Tibial artery (tissue), 4 donors: ENCODE measurements at places on chromosomes 3 and 15.
A peak's percentile ranks its signal among the peaks of the same experiment; 100 is the strongest.

- H3K27ac ChIP-seq, result no peak overlapping the region
- no peak overlapping the region for H3K4me3 ChIP-seq
- H3K27me3 ChIP-seq, result no peaks in the 10 kb centered on the region
- H3K4me1 ChIP-seq, result no peaks in the 10 kb centered on the region
- no peak for DNase-seq
These were observed 90.1 kb downstream of the CHST2 start for GRCh38 chr3:143209715-143210059.

GRCh38 chr3:38738630-38739395 is 77.2 kb downstream of the SCN10A start:
- DNase-seq, result peak; percentile 24
- H3K27me3 ChIP-seq, result no peaks in the 10 kb centered on the region
- no peak overlapping the region for H3K27ac ChIP-seq
- H3K36me3 ChIP-seq, result no peaks in the 10 kb centered on the region
- no peaks in the 10 kb centered on the region for H3K4me1 ChIP-seq
- H3K4me3 ChIP-seq, result no peak overlapping the region

DNA sequence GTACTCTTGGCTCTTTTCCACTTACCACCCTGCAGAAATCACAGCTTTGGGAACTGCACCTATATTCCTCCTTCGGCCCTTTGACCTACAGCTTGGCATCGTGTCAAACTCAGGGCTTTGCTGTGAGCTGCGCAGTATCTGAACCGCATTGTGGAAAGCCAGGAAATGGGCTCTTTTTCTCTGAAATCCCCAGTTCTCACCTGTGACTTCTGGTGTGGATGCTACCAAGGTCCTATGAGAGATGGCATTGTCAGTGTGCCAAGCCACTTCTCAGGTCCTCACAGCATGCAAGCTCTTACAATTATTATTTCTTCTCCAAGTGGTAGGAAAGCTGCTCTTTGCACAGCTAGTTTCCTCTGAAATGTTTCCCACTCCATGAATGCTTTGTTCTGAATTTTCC is 450.6 kb upstream of the TBL1XR1 start:
- H3K4me1 ChIP-seq, result peaks cover 10% of the 10 kb centered on the region
- no peaks in the 10 kb centered on the region for H3K27me3 ChIP-seq
- no peaks in the 10 kb centered on the region for H3K36me3 ChIP-seq
- no peak overlapping the region for H3K4me3 ChIP-seq

- H3K4me1 ChIP-seq, result peaks cover 4% of the 10 kb centered on the region
- no peak for DNase-seq
- no peak within 1 kb of the TSS for H3K4me3 ChIP-seq
- no peak within 1 kb of the TSS for H3K27ac ChIP-seq
These were observed at the start of gene PEX5L for GRCh38 chr3:180036671-180037455. Gene PEX5L (minus strand): TSS chr3:180036937. CDS start chr3:180036599, 338 bp downstream.

- H3K4me3 ChIP-seq, result no peak overlapping the region
- H3K4me1 ChIP-seq, result peaks cover 17% of the 10 kb centered on the region
- no peak overlapping the region for H3K27ac ChIP-seq
These were observed 255.3 kb downstream of the RSL24D1 start for GRCh38 chr15:54941417-54941816.

DNA sequence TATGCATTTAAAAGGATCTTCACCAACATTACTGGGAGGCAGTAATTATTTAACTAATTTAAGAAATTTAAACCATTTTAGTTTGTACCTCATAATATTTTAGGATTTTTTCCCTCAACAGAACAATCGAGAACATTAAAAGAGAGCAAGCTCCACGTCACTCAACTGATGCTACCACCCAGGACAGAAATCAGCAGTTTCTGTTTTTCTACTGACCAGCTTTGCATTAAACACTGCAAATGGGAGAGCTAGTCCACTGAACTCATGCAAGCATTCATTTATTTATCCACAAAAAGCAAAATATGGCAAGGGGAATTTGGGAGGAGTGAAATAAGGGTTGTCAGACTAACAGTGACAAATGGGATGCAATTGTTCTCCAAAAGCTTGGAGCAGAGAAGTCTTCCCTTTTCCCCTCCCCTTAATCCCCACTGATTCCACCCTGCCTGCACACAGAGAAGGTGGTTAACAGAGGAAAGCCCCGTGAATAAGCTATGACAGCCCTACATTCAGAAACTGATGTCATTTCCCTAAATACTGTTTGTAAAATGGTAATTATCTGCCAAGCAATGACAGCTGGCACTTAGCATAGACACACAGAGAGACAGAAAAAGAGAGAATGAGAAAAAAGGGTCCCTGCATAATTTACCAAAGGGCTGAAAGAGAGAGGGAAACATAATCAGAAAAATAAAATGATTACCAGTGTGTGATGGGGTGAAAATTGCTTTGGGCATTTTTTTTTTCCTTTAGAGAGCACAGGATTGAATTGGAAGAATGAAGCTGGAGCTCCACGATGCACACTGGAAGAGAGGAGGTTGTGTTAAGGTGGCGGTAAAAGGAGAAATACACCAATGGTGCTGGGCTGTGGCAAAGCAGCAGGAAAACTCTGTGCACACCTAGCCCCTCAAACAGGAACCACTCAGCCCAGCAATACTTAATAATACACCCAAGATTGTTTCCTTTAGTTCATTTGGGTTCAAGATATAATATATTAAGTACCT is 777.4 kb downstream of the TUSC7 start:
- no peaks in the 10 kb centered on the region for H3K4me1 ChIP-seq
- no peak overlapping the region for H3K27ac ChIP-seq
- H3K27me3 ChIP-seq, result no peaks in the 10 kb centered on the region
- no peak overlapping the region for H3K4me3 ChIP-seq
- no peak for DNase-seq
- no peaks in the 10 kb centered on the region for H3K36me3 ChIP-seq

- no peak for DNase-seq
- no peak overlapping the region for H3K4me3 ChIP-seq
- H3K36me3 ChIP-seq, result no peaks in the 10 kb centered on the region
- H3K4me1 ChIP-seq, result no peaks in the 10 kb centered on the region
- H3K27ac ChIP-seq, result no peak overlapping the region
These were observed 10.3 kb downstream of the MASP1 start for GRCh38 chr3:187281191-187281714.

GRCh38 chr15:60535743-60536142 is 56.8 kb upstream of the ICE2 start:
- no peak overlapping the region for H3K27ac ChIP-seq
- no peak overlapping the region for H3K4me3 ChIP-seq
- H3K27me3 ChIP-seq, result no peaks in the 10 kb centered on the region
- DNase-seq, result no peak
- peaks cover 8% of the 10 kb centered on the region for H3K4me1 ChIP-seq

DNA sequence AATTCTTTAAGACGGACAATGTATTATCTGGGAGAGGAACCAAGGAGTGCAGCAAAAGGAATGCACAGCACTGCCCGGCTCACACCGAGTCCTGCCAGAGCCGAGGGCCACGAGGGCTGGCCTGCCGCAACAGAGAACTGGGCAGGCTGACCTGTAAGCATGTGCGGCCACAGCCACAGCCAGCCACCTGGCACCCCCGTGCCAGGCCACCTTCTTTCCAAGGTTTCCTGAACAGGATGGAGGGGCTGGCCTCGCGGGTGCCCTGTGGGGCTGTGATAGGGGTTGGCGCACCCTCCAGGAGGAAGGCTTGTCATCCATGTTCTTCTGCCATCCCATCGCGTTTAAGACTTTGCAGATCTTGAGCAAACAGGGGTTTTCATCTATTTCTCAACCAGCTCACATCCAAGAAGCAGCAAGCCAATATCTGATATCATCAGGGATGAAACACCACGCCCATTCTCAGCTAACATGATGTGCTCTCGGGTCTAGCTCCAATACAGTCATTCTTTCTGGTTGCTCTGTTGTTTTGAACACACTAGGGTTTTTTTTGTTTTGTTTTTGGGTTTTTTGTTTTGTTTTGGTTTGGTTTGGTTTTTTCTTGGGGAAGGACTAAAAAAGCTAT is 10.2 kb downstream of the CA12 start:
- peak; percentile 69 for DNase-seq
- peak overlapping the region; percentile 55 for H3K27ac ChIP-seq
- no peaks in the 10 kb centered on the region for H3K36me3 ChIP-seq

- no peak for DNase-seq
- H3K36me3 ChIP-seq, result no peaks in the 10 kb centered on the region
- H3K27ac ChIP-seq, result no peak overlapping the region
- no peak overlapping the region for H3K4me3 ChIP-seq
- no peaks in the 10 kb centered on the region for H3K27me3 ChIP-seq
- H3K4me1 ChIP-seq, result no peaks in the 10 kb centered on the region
These were observed 366.3 kb downstream of the MECOM start for GRCh38 chr3:169297214-169297613.

DNA sequence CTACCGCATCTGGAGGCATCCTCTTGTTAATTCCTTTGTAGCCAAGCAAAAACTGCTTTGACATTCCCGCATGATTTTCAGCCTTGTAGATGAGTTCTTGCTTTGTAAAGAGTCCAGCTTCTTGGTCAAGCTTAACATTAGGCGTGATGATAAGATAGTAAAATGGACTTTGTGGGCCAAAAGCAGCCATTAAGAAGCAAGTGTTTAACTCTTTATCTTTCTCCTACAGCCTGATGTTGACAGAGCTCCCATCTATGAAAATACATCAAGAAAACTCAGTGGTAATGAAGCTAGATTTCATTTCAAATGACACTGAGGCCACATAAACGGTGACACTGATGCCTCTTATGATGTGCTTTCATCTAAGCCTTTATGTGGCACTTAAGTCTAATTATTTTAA is 33.2 kb downstream of the FNDC3B start:
- no peaks in the 10 kb centered on the region for H3K36me3 ChIP-seq
- DNase-seq, result no peak
- H3K27ac ChIP-seq, result peak overlapping the region; percentile 53
- no peaks in the 10 kb centered on the region for H3K27me3 ChIP-seq
- H3K4me1 ChIP-seq, result no peaks in the 10 kb centered on the region
- no peak overlapping the region for H3K4me3 ChIP-seq

GRCh38 chr3:9037144-9037711 is 74.0 kb upstream of the RAD18 start:
- H3K27me3 ChIP-seq, result no peaks in the 10 kb centered on the region
- no peaks in the 10 kb centered on the region for H3K36me3 ChIP-seq
- DNase-seq, result peak; percentile 57
- peak overlapping the region; percentile 36 for H3K27ac ChIP-seq

DNA sequence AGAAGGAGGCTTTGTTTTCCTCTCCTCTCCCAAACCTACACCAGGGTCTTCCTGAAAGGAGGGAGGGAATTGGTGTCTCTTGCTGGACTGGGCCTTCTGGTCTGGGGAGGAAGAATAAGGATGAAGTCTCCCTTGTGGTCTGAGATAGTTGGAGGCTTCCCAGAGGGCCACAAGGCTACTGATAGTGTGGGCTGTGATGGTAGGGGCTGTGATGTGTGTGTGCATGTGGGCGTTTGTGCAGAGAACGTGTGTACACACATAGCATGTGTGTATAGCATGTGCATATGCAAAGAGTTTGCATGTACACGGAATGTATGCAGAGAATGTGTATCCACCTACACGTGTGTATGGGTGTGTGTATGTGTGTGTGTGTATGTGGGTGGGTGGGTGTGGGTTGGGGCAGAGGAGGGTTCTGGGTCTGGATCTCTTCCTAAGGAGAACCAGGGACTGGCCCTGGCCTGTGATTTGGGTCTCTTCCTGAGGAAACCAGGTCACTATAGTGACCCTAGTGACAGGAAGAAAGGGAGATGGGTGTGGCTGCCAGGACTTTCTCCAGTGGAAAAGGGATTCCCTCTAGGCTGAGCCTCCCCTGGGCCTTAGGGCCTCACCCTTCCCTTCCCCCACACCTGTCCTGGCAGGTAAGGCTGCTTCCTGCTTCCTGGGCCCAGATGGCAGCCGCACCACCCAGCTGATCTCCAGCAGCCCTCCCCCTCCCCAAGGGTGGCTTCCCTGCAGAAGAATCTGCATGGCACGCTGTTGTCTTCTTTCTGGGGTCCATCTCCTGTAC is 1.7 kb downstream of the FLNB start:
- H3K27ac ChIP-seq, result peak overlapping the region; percentile 74
- no peak for DNase-seq
- no peaks in the 10 kb centered on the region for H3K36me3 ChIP-seq
- peaks cover 56% of the 10 kb centered on the region for H3K4me1 ChIP-seq
- H3K4me3 ChIP-seq, result peak overlapping the region; percentile 87

GRCh38 chr15:77723756-77724155 is 91.0 kb upstream of the LINGO1 start:
- no peak for DNase-seq
- H3K27ac ChIP-seq, result no peak overlapping the region
- no peak overlapping the region for H3K4me3 ChIP-seq
- H3K27me3 ChIP-seq, result peaks cover 52% of the 10 kb centered on the region
- H3K4me1 ChIP-seq, result no peaks in the 10 kb centered on the region

- H3K36me3 ChIP-seq, result peaks cover 48% of the 10 kb centered on the region
- H3K4me3 ChIP-seq, result no peak overlapping the region
- no peaks in the 10 kb centered on the region for H3K27me3 ChIP-seq
- no peak overlapping the region for H3K27ac ChIP-seq
- no peaks in the 10 kb centered on the region for H3K4me1 ChIP-seq
- DNase-seq, result no peak
These were observed 9.1 kb downstream of the MRPS11 start for GRCh38 chr15:88476635-88477060.

- H3K36me3 ChIP-seq, result no peaks in the 10 kb centered on the region
- no peak for DNase-seq
- no peak overlapping the region for H3K4me3 ChIP-seq
- H3K27me3 ChIP-seq, result no peaks in the 10 kb centered on the region
These were observed 114.8 kb downstream of the BBX start for GRCh38 chr3:107637416-107638183.

DNA sequence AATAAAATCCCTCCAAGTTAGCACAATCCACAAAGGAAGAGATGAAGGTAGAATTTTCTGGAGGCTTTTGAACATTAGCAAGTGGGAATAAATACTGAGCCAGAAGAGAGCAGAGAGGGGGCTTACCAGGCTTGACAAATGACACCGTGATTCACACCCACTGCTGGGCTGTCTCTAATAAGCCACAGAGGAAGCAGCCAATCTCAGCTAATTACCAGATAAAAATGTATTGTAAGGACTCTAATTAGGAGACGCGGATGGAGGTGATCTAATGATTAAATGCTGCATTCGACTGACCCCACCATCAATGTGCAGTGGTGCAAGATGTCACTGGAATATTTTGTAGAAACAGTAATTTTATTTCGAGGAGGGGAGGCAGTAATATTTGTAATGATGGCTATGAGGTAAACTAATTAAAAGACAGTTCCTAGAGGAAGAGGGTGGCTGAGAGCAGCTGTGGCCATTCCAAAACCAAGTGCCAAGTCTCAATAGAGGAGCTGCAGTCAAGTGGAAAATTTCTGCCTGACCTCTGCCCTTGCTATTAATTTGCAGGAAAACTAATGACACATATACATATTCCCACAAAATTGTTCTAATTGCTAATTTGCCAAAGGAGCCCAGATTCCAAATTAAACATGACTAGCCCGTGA is 602.2 kb downstream of the FOXP1 start:
- H3K36me3 ChIP-seq, result peaks cover 25% of the 10 kb centered on the region
- no peak overlapping the region for H3K4me3 ChIP-seq
- H3K4me1 ChIP-seq, result peaks cover 66% of the 10 kb centered on the region
- H3K27ac ChIP-seq, result peak overlapping the region; percentile 90

GRCh38 chr15:35980719-35981118 is 434.8 kb upstream of the DPH6 start:
- peaks cover 7% of the 10 kb centered on the region for H3K4me1 ChIP-seq
- H3K27me3 ChIP-seq, result no peaks in the 10 kb centered on the region
- no peak for DNase-seq

GRCh38 chr3:11131371-11131770 is 22.9 kb upstream of the HRH1 start:
- no peaks in the 10 kb centered on the region for H3K27me3 ChIP-seq
- no peak for DNase-seq
- peak overlapping the region; percentile 20 for H3K27ac ChIP-seq
- no peak overlapping the region for H3K4me3 ChIP-seq
- peaks cover 4% of the 10 kb centered on the region for H3K4me1 ChIP-seq

- H3K27me3 ChIP-seq, result no peaks in the 10 kb centered on the region
- no peaks in the 10 kb centered on the region for H3K36me3 ChIP-seq
- no peaks in the 10 kb centered on the region for H3K4me1 ChIP-seq
- H3K4me3 ChIP-seq, result no peak overlapping the region
These were observed 9.2 kb downstream of the FAM162A start for GRCh38 chr3:122392868-122393844.
